ENCODE measurements at places on chromosomes 6 and 20.

GRCh38 chr6:4805553-4806336 lies 29.5 kb downstream of the CDYL start:
- no peak for DNase-seq

DNA sequence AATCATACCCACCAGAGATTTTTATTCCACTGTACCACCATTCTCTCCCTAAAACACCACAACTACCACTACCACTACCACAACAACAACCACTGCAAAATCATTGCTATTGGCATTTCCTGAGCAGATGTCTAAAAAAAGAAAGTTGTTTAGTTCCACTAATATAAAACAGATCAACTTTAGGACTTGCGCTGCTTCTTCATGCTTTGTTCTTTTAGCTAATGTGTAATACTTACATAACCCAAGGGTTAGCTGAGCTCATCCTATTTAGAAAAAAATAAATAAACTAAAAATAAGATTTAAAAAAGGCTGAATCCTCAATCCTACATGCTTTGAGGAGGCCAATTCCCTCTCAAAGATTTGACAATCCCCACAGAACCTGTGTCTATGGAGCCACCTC lies 11.4 kb downstream of the IYD start:
- DNase-seq: no peak

- DNase-seq: no peak
These were observed 203.5 kb downstream of the HACE1 start for GRCh38 chr6:104656235-104656634.

DNA sequence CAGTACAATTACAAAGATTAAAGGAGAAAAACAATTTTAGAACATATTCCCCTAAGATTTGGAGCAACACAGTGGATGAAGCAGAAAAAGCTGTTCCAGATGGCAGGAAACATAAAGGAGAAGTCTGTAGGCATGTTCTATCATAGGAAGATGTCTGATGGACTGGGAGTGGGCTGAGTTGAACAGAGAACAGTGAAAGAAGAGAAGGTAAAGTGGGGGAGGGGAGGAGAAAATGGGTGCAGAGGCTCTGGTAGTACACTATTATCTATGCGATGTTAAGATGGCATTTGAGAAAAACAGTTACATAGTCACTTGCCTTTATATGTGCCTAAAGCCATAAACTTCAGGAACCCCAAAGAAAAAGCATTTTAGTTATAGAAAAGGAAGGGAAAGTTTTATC lies 4.2 kb upstream of the PHIP start:
- DNase-seq: no peak

GRCh38 chr6:169047345-169047744 lies 206.3 kb downstream of the THBS2 start:
- no peak for DNase-seq

GRCh38 chr6:37059344-37060194 lies 54.1 kb downstream of the FGD2 start:
- no peak for DNase-seq

DNA sequence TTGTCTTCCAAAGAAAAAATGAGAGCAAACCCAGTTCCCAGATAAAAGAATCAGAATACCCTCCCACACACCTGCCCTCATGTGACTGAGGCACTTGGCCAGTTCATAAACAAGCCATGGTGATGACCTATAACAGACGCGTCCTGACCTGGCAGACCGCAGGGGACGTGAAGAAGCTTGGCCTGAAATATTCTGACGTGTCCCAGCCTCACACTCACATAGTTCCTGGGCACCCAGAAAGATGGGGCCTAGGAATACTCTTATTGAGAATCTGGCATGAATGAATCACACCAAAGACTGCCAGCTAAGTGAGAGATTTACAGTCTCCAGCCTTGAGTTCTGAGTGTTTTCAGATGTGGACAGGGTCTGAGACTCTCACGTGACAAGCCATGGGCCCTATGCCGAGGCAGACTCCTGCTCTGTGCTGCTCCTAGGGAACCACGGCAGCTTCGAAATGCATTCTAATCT lies 17.2 kb upstream of the MAP3K4 start:
- DNase-seq: no peak

- no peak for DNase-seq
These were observed 37.3 kb downstream of the PGM3 start for GRCh38 chr6:83155794-83156193.

GRCh38 chr6:96990462-96990861 lies 65.9 kb downstream of the KLHL32 start:
- no peak for DNase-seq

- no peak for DNase-seq
These were observed 17.2 kb upstream of the CRIP3 start for GRCh38 chr6:43325876-43326275.
